GM04504 (cell line): ENCODE measurements at places on chromosomes 1 and 21.

GRCh38 chr21:43734131-43734927 is 15.4 kb downstream of the PDXK start:
- no peak for DNase-seq

DNA sequence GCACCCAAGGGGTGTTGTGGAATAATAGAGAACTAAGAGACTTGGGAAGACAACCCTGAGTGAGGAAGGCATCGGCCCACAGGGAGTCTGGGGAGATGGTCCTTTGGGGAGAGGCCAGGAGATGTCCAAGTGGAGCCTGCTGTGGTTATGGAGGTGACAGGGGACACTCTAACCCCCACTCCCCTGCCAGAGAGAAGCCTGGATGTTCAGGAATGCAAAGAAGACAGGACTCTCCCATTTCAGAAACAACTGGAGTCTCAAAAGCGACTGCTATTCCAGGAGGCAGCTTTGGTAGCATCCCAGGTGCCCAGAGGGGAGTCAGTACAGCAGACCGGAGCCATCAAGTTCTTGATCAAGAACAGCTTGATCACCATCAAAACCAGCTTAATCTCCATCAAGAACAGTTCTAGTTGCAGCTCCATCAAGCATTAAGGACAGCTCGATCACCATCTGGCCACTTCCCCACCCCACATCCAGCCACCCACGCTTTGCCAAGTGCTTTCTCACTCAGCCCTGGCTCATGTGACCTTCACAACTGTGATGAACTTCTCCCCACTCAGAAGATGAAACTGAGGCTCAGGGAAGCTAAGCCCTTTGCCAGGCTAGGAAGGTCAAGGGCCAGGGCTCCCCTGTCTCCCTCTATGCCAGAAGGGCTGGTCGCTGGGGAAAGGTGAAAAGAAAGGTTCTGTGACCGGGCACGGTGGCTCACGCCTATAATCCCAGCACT is 743 bp downstream of the CD52 start:
- no peak for DNase-seq

DNA sequence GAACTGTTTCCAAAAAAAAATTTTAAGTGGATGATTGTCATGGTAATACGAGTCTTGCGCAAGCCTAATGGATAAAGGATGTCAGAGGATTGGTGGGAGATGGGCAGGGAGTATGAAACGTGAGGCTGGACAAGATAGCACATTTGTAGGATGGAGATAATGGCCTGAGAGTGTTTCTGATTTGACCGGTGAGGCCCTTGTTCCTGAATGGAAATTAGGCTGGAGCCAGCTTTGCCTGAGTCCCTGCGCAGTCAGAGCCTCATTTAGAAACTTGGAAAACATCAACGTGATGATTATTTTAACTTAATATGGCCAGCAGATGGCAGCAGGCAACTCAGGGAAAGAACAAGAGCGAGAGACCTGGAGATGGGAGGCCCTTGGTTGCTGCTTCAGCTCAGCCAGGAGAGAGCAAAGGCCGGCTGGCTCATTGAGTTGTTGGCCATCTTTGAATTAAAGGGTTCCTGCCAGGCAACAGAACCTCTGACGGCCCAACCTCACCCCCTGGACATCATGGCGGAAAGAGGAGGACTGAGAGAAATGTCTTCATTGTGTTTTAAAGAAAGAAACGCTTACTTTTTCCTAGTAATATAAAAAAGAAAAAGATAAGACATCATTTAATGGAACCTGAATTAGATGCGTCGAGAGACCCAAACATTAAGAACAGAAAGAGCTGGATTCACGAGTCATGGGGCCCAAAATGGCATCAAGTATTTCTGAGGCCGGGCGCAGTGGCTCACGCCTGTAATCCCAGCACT is 80.3 kb downstream of the SELENOF start:
- DNase-seq, result peak; percentile 72

GRCh38 chr1:89578151-89578550 is 53.5 kb downstream of the LRRC8B start:
- DNase-seq, result no peak

- DNase-seq, result no peak
These were observed 7.6 kb upstream of the INPP5B start for GRCh38 chr1:37954316-37954971.

DNA sequence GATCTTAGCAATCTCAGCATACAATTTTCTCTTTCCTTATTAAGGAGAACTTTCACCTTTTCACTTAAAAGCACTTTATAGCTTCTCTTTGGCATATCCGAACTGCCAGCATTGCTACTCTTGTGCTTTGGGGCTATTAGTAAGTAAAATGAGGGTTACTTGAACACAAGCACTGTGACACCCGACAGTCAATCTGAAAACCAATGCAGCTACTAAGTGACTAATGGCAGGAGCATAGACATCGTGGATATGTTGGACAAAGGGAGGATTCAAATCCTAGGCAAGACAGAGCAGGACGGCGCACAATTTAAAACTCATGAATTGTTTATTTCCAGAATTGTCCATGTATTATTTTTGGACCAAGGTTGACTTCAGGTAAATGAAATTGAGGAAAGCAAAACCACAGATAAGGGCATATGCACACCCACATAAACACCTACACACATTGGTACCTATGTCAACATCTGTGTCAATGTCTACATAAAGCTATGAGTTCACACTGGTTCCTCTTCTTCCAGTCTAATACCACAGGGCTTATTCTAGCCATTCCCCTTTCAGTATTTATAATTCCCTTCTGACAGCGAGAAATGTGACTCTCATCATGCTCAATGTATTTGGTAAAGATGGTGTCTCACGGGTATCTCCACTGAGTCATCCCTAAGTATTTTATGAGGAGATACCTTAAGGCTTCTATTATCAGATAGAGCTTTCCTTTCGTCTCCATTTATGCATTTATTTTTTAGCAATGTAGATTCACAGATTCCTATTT is 75.3 kb upstream of the RALGPS2 start:
- no peak for DNase-seq

DNA sequence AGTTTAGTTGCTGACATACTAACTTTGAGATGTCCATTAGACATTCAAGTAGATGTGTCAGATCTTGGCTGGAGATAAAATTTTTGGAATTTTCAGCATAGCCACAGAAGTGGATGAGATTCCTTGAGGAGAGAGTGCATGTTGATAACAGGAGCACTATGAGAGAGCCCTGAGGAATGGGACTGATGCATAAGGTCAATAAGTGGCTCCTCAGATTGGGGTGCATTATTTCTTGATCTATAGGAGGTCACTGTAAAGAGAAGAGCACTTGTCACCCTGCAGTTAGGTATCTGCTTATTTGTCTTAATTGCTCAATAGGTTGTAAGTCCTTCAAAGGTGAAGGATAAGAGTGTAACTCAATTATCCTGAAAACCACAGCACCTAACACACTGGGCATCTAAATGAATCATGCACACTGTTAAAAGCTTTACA is 52.0 kb upstream of the TACSTD2 start:
- DNase-seq, result peak; percentile 16

GRCh38 chr1:22461678-22462527 is 10.3 kb downstream of the ZBTB40 start:
- DNase-seq, result no peak

- DNase-seq, result no peak
These were observed 4.1 kb downstream of the SAMSN1 start for GRCh38 chr21:14541841-14542490.

DNA sequence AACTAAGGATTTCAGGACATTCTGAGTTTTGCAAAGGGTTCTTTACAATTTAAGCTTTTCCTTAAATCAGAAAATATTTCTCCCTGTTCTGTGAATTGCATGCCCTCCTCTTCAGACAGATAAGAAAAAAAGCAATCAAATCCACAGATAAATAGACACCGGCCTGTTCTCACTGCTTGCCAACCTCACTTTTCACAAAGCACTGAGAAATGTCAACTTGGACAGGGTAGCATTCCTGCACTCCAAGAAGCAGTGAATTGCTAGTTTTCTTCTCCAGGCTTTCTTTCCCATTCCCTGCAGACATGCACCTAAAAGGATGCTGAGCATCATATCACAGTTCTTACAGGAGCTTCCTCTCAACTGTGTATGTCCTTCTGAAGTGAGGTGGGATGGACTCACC is 226.0 kb downstream of the CHRM3 start:
- DNase-seq, result no peak

GRCh38 chr21:41294548-41295231 is 21.9 kb upstream of the FAM3B start:
- no peak for DNase-seq

GRCh38 chr1:85862456-85862855 is 154.2 kb upstream of the ZNHIT6 start:
- no peak for DNase-seq

GRCh38 chr1:9110669-9111356 is 18.1 kb downstream of the GPR157 start:
- DNase-seq, result no peak

- no peak for DNase-seq
These were observed 20.7 kb upstream of the SLC45A1 start for GRCh38 chr1:8297245-8297644.

- DNase-seq, result no peak
These were observed 19.0 kb downstream of the YTHDF2 start for GRCh38 chr1:28755701-28756100.

GRCh38 chr1:208133355-208133754 is 110.8 kb downstream of the PLXNA2 start:
- no peak for DNase-seq
